Activated CD4-positive, alpha-beta T cell treated with anti-CD3 and anti-CD28 coated beads, Interleukin-2, amount 10 ng/mL, durations not matched to agents 7 days and 5 days (primary cell): ENCODE measurements at places on chromosomes 4 and X.

GRCh38 chrX:29044423-29045184, 457.4 kb downstream of the IL1RAPL1 start:
- DNase-seq = no peak

- DNase-seq = no peak
These were observed 1.7 kb upstream of the ART3 start for GRCh38 chr4:76072760-76073159.

GRCh38 chrX:71953391-71953790, 42.7 kb downstream of the NHSL2 start:
- DNase-seq = no peak

DNA sequence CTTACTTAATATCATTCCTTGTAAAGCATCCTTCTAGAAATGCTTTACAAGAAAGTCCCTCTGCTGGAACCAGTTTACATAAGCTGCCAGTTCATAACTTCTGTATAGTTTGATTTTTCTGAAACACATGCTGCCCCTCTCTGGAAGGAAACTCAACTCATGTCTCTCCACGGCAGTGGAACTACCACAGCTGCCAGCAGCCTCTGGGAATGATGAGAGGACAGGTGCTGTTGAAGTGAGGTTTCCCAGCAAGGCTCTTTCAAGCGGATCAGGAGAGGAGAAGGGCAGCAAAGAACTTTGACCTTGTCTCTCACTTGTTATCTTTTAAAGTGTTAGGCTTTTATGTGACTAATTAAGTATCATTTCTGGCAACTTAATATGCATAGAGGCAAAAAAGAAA, 7.3 kb downstream of the GRPR start:
- DNase-seq = no peak

DNA sequence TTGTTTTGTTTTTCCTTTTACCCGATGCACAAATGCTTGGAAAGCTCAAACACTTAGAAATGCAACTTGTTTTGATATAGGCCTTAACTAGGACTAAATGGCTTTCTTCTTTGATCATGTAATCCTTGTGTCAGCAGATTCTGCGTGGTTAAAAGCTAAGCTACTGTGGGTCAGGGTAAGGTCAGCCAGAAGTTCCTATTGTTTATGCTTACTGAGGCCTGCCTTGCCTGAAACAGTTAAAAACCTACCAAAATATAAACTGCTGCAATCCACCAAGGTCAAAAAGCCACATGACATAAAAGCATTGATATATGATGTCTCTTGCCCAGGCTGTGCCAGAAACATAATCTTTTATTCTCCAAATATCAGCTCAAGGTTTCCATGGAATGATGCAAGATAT, 223.4 kb downstream of the FAM47B start:
- no peak for DNase-seq

GRCh38 chrX:7055386-7056137, 92.0 kb upstream of the STS start:
- no peak for DNase-seq

GRCh38 chrX:153772316-153773217, 8.3 kb upstream of the SRPK3 start:
- no peak for DNase-seq

GRCh38 chrX:26253526-26253925, 37.6 kb downstream of the MAGEB5 start:
- no peak for DNase-seq

DNA sequence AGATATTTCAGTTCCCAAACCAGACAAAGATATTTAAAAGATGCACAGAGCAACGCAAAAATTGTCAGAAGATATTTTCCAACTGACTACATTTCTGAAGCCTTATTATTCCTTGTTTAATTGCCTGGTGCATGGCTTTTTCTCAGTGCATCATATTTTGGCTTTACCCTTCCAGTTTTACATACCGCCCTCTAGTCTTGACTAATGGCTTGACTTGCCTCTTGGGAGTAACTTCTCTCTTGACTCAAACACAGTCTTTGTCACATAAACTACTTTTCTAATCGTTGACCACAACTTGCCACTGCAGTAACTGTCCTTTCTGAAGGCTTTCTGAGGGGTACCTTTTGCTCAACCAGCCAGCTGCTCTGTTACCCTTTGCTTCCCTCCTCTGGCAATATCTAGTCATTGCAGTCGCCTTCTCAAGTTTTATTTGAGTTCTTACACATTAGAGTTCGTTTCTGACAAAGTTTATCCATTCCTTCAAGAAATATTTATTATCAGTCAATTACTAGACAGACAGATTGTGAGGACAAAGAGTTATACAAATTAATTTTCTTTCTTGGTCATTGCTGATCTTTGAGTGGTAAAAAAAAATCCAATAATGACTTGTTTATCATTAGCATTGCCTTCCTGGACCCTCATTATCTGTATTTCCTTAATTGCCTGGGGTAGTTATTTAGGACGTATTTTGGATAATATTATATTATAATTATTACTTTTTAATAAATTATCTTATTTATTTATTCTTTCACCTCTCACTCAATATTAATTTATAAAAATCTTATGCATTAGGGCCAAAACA, 506.9 kb upstream of the PCDH10 start:
- DNase-seq = no peak

- no peak for DNase-seq
These were observed 93.6 kb upstream of the SMAD1 start for GRCh38 chr4:145388043-145388442.

DNA sequence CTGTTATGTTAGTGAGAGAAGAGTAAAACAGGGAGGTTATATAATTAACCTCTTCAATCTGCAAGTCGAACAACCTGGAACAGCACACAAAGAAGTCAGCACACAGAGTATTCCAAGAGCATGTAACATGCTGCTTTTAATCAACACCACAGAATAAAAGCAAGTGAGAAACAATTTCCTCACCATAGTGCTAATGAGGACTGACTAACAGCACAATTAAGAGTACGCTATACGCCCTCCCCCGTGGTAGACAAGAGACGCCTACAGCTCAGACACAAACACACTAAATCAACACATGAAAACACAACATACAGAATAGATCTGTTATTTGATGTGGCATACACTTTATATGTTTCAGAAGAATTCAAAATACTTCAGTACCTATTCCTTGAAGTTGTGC, 103.0 kb downstream of the PPP3CA start:
- no peak for DNase-seq

- peak; percentile 12 for DNase-seq
These were observed 81.2 kb upstream of the GPM6B start for GRCh38 chrX:13898083-13898482.

DNA sequence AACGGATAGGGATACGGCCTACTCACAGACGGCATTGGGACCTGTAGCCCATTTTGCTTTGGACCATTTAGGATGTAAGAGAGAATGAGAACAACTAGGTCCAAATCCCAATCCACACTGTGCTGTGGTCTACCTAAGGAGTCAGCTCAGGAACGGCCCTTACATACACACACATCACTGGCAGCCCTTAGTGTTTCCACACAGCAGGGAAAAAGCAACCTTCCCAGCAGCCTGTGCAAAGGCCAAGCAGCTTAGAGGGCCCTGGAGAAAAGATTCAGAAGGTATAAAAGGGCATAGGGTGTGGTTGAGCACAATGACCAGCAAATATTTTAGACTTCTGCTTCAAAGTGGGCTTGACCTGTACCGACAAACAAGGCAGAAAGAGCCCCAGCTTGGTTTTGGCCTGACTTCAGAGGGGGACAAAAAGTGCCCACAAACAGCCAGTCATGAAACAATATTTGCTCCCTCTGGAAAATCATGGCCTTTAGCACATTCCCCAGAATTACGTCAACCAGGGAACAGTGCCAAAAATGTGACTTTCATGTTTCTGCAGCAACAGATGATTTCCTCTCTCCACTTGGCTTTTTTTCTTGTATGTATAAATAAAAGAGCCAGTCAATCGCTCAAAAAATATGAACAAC, 359.5 kb upstream of the FGF16 start:
- DNase-seq = no peak

- DNase-seq = no peak
These were observed 90.4 kb upstream of the RAB40AL start for GRCh38 chrX:102846544-102847236.

DNA sequence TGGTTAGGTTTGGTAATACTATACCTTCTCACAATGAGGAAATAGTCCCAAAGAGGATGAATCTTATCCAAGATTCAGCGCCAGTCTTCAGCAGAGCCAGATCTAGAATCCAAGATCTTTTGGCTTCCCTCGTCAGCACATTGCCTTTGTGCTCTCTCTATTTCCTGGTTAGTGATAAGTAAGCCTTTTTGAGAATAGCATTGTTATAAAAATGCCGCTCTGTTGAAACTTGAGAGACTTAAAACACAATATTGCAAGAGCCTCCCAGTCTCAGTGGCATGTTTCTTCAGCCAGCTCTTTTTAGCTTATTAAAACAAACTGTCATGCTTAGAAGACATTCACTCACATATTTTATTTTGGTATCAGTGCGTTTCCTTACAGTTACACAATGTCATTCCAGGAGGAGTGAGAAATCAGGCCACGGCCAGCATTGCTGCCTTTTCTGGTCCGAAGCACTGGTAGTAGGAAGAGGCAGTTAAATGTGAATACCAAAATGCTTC, 141.4 kb downstream of the KLHL8 start:
- DNase-seq = no peak

- no peak for DNase-seq
These were observed at the start of gene EGF for GRCh38 chr4:109912706-109913595. Gene EGF, plus strand, starts transcription at chr4:109912883. Its CDS starts 453 bp downstream, at chr4:109913336.

- peak; percentile 24 for DNase-seq
These were observed 5.2 kb downstream of the YIPF6 start for GRCh38 chrX:68503836-68504636.

GRCh38 chr4:41622787-41623186, 84.8 kb downstream of the LIMCH1 start:
- no peak for DNase-seq

- no peak for DNase-seq
These were observed 11.1 kb downstream of the APEX2 start for GRCh38 chrX:55011294-55011693.

DNA sequence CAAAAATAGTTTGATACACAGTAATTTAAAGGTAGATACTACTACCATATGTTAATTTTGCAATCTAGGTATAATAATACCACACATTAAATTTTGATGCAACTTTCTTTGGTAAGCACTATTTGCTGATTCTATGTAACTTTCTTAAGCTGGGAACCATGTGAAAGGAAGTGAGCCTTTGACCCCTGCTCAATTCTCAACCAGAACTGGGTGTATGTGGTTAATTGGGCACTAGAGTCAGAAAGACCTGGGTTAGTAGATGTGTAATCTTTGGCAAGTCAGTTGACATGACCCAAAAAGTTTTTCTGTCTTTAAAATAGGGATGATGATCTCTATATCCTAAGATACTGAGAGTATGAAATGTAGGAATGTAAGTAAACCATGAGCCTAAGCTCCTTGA, 22.4 kb downstream of the TLR2 start:
- no peak for DNase-seq

- no peak for DNase-seq
These were observed 9.4 kb upstream of the AP1S2 start for GRCh38 chrX:15864023-15864422.

DNA sequence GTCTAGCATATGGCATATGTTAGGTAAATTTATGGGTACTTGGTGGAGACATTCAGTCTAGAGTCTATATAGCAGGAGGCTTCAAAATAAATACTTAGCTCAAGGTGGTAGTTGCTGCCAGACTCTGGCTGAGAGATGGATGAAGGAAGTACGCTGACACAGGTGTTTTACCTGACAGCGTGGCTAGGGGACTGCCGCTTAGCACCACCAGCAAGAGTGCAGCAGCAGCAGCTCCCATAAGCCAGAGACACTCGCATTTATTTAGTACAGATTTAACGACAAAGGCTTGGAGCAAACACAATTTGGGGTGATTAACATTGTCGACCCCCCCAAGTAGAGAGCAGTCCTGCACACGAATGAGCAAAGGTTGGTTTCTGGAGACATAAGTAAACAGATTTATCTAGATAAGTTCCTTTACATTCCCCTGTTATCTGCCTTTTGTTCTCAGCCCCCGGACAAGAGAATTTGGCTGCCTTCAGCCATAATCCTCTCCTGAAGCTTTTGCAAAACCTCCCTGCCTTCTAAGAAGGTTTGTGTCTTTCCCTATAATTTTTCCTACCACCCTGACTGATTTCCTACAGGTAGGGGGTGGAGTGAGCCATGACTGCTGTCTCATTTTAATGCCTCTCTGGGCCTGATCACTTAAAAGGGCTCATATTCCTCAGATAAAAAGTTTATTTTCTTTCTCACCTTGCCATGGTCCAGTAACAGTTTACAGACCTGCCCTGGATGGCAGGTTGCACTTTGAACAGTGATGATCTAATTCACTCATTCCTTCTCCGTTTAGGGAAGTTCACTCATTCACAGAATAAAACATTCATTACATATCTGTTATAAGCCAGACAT, 64.6 kb downstream of the RHOH start:
- DNase-seq = no peak

DNA sequence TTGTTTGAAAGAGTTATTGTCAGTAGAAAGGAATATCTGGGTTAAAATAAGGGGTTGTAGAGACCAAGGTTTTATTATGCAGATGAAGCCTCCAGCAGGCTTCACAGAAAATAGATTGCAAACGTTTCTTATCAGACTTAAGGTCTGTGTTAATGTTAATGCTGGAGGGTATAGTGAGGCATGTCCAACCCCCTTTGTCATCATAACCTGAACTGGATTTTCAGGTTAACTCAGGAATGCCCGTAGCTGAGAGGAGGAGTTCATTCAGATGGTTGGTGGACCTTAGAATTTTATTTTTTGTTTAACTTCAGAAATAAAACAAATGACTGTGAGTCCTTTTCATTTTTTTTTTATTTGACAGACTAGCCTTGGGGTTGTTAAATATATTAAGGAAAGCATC, 354.1 kb downstream of the GPM6A start:
- no peak for DNase-seq

DNA sequence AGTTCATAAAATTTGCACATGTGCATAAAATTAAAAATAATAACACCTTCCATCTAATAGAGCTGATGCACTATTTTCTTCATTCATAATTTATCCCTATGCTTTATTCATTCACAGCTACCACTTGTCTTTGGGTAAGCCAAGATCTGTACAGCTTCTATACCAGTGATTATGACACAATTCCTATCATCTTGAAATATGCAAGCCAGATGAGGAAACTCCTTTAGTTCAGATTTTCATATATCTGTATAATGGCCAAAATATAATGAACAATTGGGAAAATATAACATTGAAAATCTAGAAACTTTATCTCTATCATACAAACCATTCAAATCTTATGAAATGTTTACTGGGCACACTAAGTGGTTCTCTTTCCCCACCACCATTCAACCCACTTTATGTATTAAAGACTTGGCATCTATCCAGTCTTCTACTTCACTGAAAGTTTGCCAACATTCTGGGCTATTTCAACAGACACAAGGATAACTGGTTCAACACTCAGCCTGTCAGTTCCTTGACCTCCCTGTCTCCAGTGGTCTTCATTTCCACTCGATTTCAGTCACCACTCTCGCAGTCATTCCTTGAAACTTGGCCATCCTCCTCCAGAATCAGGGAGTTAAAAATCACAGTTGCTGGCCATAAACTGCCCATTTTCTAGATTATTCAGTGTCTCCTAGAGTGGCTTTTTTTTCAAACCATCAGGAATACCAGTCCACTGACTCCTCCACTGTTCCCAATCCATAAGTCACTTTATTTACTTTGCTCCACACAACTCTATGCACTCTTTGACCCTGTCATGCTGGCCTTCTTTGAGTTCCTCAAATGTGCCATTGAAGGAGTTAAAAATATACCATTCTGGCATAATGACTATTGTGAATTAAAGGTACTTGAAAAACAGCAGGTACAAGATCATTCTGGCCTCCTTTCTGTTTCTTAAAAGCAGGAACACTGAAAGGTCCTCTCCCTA, 85.5 kb downstream of the CAMK2D start:
- no peak for DNase-seq

- no peak for DNase-seq
These were observed 157.6 kb downstream of the TENM3 start for GRCh38 chr4:182400790-182401189.

GRCh38 chrX:45956191-45956870, 588.9 kb downstream of the ZNF674 start:
- DNase-seq = no peak
